CD4-positive, alpha-beta T cell treated with Interleukin-17A for 1 hour (primary cell): ENCODE measurements at places on chromosomes 4 and X.
A peak's percentile ranks its signal among the peaks of the same experiment; 100 is the strongest.

DNA sequence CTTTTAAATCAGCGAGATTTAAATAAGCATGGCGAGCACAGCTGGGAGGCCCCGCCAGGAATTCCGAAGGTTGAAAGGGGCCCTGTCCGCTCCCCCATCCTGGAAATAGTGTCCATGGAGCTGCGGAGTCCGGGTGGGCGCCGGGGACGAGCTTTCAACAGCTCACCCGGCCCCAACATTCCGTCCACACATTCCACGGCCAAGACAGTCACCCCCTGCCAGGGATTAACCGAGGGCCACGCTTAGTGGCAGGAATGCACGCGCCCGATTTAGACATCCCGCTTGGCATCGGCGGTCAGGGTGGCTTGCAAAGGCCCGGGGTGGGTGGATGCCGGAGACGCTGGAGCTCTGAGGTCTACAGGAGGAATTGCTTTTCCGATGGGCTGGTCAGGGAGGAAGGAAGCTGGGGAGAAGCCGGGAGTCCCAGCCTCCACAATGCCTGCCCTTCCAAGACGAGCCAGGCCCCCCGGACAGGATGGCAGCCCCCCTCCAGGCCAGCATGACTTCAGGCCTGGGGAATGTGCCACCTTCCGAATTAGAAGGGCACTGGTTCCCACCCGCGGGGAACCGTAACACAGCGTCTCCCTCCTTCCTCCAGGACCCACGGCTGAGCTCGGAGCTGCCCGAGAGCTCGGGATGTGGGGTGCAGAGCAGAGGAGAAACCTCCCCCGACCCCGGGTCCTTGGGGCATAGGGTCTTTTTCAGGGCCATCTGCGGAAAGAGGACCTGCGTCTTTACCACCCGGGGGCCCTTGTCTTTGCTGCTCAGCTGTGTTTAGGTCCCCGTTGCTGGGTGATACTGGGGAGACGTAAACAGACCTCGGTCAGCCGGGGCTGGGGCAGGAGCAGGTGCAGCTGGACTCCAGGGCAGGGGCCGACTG, 26.9 kb upstream of the PPP2R3B start:
- no peak for DNase-seq

DNA sequence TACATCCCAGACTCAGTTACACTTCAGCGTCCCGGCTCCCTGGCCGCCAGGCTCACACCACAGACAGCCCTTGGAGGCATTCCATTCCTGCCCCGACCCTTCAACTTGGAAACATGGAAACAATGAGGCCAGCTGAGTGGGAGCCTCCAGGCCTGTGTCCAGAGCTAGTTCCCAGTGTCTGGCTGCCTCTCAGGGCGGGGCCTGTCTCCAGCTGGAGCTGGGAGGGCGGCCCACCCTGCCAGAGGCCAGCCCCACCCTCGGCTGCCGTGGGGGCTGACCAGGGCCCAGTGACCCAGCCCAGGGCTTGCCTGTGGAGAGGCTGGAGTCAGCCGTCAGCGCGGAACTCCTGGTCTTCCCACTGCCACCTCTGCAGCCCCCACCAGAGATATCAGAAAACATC, 37.4 kb upstream of the SPON2 start:
- no peak for DNase-seq

DNA sequence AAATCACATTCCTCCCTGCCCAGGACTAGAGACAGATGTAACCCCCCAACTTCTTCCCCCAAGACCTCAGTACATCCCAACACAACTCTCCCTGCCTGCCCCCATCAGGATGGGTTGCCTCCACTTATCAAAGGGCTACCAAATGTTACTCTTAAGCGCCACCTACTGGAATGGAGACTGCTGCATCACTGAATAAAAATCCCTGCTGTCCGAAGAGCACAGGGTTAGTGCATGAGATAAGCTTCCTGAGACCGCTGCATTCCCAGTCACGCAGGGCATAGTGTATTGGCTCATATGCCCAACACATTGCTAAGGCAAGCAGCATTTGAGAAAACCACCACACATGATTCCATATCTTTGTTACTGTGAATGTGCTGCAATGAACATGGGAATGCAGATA, 544.5 kb downstream of the PPP4R3C start:
- DNase-seq, result no peak

GRCh38 chr4:51885363-51885762, 42.4 kb downstream of the DCUN1D4 start:
- peak; percentile 13 for DNase-seq

DNA sequence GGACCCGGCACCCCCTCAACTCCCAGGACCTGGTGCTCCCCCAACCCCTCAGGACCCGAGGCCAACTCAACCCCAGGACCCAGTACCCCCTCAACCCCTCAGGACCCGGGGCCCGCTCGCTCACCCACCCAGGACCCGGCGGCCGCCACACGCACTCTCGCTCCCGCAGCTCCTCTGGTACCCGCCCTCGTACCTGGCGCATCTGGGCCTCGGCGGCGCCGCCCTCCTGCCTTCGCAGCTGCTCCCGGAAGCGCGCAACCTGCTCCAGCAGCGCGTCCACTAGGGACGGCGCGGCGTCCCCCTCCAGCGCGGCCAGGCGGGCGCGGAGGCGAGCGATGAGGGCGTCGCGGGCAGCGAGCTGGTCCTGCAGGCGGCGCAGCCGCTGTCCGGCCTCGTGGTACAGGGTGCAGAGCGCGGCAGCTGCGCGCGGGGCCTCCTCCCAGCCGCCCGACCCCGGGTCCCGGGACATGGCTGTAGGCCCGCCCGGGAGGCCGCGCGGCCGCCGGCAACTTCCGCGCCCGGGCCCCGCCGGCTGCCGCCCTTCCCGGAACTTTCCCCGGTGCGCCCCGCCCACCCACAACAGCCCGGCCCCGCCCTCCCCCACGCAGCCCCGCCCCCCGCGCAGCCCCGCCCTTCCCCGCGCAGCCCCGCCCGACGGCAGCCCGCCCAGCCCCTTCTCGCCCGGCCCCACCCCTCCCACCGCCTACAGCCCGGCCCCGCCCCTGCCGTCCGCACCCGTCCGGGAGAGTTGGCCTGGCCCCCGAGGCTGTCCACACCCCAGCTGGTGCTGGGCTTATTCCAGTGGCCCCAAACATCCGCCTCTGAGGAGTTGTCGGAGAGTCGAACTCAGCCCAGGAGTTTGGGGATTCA, at the start of gene TNIP2:
TNIP2 (minus strand) TSS at position 516 of the 870 bp plus-strand sequence; CDS start at position 469, 47 bp downstream.
- peak; percentile 86 for DNase-seq

DNA sequence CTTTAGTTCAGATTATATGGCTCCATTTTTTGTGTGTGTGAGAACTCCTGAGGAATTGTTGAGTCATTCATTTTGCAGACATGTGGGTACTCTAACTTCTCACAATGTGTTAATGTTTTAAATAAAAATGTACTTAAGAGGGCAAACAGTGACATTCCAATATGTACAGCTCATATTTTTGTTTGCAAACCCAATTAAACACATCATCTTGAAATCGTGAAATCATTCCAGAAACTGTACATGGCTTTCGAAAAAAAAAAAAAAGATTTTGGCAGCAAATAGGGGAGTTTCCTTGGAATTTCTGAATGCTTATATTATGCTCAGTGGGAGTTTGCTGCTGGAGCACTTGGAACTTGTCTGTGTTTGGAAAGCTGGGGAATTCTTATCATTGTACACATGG, 85.0 kb downstream of the HPGD start:
- DNase-seq, result no peak

GRCh38 chrX:123581586-123581985, 151.3 kb downstream of the THOC2 start:
- no peak for DNase-seq

DNA sequence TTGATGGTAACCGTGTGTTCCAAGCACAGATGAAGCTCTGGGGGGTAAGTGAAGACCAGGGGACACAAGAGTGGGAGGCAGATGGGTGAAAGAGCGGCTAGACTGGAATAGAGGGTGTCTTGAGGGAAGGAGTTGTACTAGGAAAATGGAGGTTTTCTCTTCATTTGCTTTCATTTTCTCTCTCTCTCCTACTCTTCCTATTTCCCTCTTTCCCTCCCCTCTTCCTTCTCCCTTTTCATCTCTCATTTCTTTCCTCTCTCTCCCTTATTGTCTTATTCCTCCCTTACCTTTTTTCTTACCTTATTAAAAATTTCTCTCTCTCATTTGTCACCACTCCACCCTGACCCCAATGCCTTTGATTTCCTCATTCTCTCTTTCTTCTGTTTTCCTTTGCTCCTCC, 3.0 kb downstream of the ITGB1BP2 start:
- DNase-seq, result no peak

- no peak for DNase-seq
Measured at GRCh38 chr4:174494726-174495125, 27.6 kb downstream of the HPGD start.

GRCh38 chrX:28126886-28127285, 145.6 kb upstream of the DCAF8L1 start:
- no peak for DNase-seq

DNA sequence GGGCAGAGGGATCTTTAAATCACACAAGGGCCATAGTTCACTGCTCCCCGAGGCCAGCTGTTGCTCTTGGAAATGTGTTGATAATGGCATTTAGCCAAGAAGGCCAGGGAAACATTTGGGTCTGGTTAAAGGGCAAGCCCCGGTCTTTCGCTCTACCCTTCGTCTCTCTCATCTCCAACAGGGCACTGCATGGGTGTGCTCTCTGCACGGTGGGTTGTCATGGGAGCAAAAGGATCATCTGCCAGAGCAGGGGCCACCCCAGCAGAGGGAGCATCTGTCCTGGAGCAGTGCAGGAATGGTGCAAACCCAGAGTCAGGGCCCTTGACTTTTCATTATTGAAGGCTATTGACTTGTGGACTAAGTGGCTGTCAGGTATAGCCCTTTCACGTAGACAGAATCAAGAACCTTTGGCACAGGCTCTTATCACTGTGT, 22.7 kb upstream of the PGRMC2 start:
- DNase-seq, result no peak

- DNase-seq, result no peak
Measured at GRCh38 chr4:84778041-84778440, 188.4 kb downstream of the WDFY3 start.

- DNase-seq, result no peak
Measured at GRCh38 chr4:56728512-56728911, 47.4 kb upstream of the HOPX start.
